Daoy (cell line): ENCODE measurements at places on chromosomes 4 and X.

DNA sequence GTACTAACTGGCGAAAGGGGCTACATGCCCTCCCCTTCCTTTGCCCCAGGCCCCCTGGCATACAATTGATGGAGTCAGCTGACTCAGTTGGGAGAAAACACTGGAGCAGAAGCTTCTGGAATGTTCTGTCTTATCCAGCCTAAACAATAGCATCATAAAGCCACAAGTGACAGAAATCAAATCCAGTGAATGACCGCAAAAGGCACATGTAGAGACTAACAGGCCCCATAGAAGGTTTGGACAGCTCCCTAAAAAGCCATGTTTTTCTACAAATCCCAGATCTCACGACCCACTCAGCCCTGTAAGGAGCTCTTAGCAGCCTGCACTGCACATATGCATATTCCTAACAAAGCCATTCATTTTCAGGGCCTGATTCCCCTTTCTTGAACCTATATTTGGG is 25.1 kb downstream of the SCARB2 start:
- no peak for DNase-seq

DNA sequence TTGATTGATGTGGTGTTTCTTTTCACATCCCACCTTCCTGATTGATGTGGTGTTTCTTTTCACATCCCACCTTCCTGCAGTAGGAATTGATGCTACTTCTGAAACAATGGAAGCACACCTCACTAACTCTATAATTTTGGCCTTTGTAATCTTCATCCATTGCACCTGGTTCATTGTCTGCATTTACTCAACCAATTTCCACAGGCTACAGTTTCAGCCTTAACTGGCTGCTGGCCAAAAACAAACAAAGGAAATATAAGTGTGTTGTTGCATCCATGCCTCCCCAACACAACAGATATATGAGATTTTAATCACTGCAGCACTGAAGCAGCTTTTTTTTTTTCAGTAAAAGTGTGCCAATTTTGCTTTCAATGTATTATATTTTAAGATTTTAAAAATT is 867.6 kb upstream of the PCDH7 start:
- no peak for DNase-seq

DNA sequence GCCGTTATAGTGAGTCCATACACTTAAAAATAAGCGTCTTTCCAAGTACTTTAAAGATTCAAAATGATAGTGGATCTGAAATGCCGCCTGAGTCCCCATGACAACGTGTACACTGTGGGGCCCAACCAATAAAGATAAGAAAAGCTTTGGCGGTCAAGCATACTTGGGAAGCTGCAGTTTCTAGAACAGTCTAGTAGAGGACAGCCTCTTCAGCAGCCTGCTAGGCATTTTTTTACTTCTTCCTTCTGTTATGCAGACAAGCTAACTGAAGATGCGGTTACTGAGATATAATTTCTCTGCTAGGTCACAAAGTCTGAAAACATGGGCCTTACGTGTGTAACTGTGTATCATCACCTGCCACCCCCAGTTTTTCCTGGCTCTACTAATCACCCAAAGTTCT is 402 bp upstream of the UPRT start:
- no peak for DNase-seq

DNA sequence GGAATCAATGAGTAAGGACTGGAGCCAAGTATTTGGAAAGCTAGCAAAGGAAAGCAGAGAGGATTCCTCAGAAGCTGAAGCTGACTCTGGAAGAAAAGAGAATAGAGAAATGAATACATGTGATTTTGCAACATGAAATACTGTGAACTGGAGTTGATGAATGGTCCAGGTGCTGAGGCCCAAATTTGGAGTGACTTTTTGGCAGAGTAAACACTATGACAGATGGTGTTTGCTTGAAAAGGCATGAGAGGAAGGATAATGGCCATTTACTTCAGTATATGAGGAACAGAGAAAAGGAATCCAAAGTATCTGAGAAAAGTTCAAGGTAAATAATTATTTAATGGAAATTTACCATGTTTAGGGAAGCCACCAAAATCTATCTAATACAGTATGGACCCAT is 236.7 kb downstream of the SLITRK2 start:
- DNase-seq, result no peak

DNA sequence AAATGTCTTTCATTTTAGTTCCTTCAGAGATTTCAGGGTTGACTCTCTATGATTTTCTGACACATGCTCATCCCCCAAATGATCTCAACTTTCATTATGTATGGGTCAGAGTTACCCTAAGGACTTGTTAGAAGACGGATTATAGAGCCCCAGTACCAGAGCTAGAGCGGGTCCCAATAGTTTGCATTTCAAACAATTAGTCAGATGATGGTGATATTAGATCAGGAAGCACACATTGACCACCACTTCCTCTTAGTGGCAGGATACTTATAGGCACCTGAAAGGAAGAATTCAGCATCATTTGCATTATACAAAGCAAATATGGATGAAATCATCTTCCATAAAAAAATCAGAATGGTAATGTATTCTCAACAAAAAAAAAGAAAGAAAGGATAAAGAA is 106.1 kb downstream of the GALNTL6 start:
- no peak for DNase-seq

- no peak for DNase-seq
Observed at GRCh38 chr4:42715807-42716482, 59.0 kb upstream of the ATP8A1 start.

- DNase-seq, result no peak
Observed at GRCh38 chr4:26130841-26131432, 189.9 kb upstream of the RBPJ start.
